ENCODE measurements at places on chromosomes 7 and 10. TPM values are rescaled to one million over a fixed set of nuclear protein-coding genes. Genes with fewer than 3 reads are reported as not detected.

KLF14 gene
- not detected for total RNA-seq

DNA sequence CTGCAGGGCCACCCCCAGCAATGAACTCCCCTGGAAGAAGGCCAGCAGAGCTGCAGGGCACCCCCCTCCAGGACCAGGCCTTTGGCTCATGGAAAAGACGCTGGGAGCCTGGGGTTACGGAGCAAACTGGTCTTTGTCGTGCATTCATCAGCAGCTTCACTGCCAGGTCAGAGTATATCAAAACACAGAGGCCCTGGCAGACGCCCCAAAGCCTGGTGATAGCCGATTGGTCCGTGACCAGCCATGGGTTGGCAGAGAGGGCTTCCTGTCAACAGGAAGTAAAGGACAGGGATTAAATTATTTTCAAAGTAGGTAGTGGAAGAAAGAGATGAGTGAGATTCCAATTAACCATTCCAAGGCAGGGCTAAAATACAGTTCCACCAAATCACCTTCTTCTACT lies 9.0 kb downstream of the PRKAG2 start:
- DNase-seq, result no peak
- no peaks in the 10 kb centered on the region for H3K4me1 ChIP-seq
- H3K36me3 ChIP-seq, result no peaks in the 10 kb centered on the region
- H3K4me3 ChIP-seq, result no peak overlapping the region

DNA sequence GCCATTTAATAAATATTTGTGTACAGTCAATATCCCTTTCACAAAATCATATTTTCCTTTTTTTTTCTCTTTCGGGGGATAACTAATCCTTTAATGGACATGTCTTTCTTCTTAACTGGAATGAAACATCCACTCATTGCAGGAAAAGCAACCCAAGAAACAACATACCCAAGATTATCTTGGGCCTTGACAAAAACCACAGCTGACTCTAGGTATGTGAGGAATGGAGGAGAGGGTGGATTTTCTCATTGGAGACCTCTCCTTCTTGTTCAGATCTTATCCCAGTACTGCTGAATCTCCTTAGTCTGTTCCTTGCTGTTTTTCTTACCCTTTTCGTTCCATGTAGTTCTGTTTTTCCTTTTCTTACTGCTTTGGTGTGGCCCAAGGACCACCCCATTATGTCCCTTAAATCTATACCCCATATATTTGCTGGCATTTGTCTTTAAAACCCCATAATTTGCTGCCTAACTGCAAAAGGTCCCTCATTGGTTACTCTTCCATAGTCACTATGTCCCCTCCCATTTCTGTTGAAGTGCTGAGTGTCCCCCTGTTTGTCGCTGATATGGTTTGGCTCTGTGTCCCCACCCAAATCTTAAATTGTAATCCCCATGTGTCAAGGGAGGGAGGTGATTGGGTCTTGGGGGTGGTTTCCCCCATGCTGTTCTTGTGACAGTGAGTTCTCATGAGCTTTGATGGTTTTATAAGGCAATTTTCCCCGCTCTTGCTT lies 6.8 kb upstream of the CDK6 start:
- H3K36me3 ChIP-seq, result no peaks in the 10 kb centered on the region
- H3K4me3 ChIP-seq, result no peak overlapping the region
- peaks cover 3% of the 10 kb centered on the region for H3K4me1 ChIP-seq
- no peaks in the 10 kb centered on the region for H3K27me3 ChIP-seq
- no peak for DNase-seq
- H3K27ac ChIP-seq, result no peak overlapping the region

DYNC1I1 gene
- 3.1 TPM for total RNA-seq

GHRHR gene
- total RNA-seq, result 7.5 TPM

DNA sequence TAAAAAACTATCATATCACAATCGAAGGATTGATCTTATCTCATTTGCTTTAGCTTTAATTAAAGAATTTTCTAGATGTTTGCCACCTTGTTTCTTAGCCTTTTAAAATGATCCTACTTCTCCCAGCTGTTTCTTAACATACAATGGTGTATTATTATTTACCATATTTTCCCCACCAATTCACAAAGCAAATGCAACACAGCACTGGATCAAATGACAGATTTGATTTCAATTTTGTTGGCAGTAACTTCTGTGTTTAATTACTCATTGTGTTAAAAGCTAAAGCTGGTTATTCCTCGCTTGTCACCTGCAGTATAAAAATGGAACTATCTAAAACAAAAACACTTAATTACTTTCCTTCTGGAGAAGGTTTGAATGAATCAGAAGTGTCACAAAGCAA lies 19.6 kb downstream of the SVIL start:
- H3K4me3 ChIP-seq, result no peak overlapping the region
- H3K4me1 ChIP-seq, result peaks cover 6% of the 10 kb centered on the region
- H3K36me3 ChIP-seq, result peaks cover 17% of the 10 kb centered on the region
- no peak overlapping the region for H3K27ac ChIP-seq
- DNase-seq, result no peak

C10orf67 gene
- total RNA-seq, result not detected

MAD1L1 gene
- total RNA-seq, result 43.3 TPM

- DNase-seq, result no peak
- no peaks in the 10 kb centered on the region for H3K4me1 ChIP-seq
- H3K27me3 ChIP-seq, result no peaks in the 10 kb centered on the region
- H3K27ac ChIP-seq, result no peak overlapping the region
- H3K4me3 ChIP-seq, result no peak overlapping the region
Measured at GRCh38 chr10:24848195-24848594, 104.2 kb downstream of the PRTFDC1 start.

MCM10 gene
- total RNA-seq, result 7.0 TPM

- H3K4me1 ChIP-seq, result peaks cover 14% of the 10 kb centered on the region
- DNase-seq, result no peak
- no peak overlapping the region for H3K4me3 ChIP-seq
Measured at GRCh38 chr7:117012284-117012683, 59.0 kb downstream of the ST7 start.

NRAP gene
- not detected for total RNA-seq

NRCAM gene
- 2.2 TPM for total RNA-seq
